Lung (tissue), 17 donors: ENCODE measurements at places on chromosomes 7 and 10.

DNA sequence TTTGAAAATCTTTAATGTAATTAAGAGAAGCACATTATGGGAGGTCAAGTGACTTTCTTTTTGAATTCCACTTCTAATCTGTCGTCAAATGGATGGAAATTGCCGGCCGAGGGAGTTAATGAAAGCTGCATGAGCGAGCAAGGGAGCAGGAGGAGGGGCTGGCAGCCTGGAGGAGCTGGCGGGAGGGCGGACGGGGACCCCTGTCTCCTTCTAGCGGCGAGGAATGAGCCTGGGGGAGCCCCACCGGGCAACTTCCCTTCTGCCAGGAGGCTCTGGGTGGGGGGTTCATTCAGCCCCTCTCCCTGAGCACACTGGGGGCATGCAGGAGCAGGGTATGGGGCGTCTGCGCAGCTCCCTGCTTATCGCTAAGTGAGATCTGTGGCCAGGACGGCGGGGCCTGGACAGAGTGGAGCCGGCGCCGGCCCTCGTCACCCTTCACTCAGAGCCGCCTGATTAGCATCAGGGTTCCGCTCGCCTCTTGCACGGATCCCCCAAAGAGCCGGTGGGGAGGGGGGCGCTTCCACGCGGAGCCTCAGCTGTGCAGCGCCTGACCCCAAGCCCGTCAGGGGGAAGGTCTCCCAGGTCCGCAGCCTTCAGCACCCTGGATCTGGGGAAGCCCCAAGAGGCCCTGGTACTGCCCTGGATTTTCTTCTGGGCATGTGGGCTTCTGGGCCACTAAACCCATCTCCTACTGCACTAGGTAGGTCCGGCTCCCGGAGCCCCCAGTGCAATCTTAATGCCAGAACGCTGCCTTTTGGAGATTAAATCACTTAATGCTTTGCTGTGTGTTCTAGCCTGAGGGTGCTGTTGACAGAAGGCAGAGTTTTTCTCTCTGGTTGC, 680.8 kb downstream of the LRMDA start:
- peak; percentile 61 for DNase-seq

DNA sequence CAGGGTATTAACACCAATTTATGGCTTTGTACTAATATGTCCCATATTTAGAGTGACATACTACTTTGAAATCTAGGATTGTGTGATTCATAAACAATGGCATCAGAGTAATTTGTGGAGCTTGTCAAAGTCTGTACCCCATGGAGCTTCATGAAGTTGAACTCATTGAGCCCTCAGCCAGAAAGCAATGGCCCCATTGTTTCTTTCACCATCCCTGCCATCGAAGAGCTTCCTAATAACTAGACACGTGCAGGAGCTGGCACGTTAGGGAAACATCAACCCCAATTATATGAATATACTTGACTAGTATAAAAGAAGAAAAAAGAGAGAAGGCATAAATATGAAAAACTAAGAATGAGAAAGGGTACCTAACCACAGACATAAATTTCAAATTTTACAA, 206.6 kb downstream of the CXCL12 start:
- no peak for DNase-seq

GRCh38 chr7:47653550-47654411, 71.9 kb upstream of the TNS3 start:
- DNase-seq, result no peak

GRCh38 chr10:126242397-126243260, 145.6 kb downstream of the ADAM12 start:
- DNase-seq, result peak; percentile 97

GRCh38 chr10:1608408-1608807, 128.9 kb downstream of the ADARB2 start:
- DNase-seq, result no peak

DNA sequence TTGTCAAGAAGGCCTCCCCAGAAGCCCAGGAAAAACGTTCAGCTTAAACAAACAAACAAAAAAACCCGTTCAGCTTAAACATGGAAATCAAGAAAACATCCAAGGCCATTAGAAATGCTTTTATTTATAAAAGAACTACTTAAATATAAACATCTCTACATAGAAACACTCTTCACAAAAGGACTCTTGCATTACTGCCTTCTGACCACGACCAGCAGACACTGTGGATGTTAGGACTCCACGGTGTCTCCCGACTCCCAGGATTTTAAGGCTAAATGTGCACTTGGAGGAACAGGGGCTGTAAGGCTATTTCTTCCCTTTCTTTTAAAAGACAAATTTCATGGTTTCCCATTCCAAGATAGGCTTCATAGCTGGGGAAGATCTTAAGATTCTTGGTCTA, 93.0 kb downstream of the ABCC2 start:
- DNase-seq, result peak; percentile 9

DNA sequence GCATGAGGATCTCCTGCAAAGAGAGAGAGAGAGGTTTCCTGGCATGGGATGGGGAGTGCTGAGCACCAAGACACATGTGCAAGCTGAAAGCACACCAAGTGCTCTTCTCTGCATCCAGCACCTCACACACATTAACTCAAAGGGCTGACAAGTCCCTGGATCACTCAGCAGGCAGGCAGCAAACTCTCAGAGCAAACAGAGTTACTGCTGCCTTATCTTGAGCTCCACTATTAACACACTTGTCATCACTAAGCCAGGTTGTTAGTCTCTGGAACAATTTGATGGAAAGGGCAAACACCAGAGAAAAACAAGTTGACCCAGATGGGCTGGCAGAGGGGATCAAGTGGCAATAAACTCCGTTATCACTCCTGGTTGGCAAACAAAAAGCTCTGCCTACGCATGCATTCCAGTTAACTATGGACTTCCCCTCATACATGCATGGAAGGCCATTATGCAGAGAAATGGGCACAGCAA, 349.9 kb downstream of the KCNMA1 start:
- DNase-seq, result peak; percentile 2

DNA sequence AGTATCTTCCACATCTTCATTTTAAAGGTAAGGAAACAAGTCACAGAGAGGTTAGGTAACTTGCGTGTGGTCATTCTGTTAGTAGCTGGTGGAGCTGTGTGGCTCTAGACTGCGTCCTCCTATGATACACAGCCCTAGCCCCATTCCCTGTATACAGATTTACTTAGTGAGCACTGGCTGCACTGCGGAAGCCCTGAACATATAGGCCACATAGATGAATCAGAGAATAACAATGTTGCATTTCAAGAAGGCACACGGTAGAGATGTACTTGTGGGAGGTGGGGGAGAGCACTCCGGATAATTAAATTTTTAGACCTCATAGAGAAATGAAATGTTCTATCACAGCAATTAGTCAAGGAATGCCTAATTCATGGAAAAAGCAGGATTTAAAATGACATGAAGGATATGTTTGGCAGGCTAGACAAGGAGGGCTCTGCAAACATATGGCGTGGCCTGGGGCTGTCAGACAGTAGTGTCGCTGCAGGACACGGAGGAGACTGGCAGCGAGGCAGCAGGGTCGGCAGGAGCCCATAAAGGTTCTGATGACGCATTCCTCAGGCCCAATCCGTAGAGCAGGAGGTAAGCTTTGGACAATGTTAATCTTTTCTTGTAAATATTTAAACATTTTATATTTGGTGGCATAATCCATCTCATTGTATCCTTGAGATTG, 29.5 kb downstream of the RAB11FIP2 start:
- no peak for DNase-seq

GRCh38 chr7:138238734-138239659, 162.7 kb downstream of the AKR1D1 start:
- DNase-seq, result no peak
